Chondrocyte (in vitro differentiated cells): ENCODE measurements at places on chromosomes 12 and 14.

GRCh38 chr12:108214486-108214885 lies 85.4 kb downstream of the WSCD2 start:
- H3K27me3 ChIP-seq: peaks cover 26% of the 10 kb centered on the region
- no peaks in the 10 kb centered on the region for H3K36me3 ChIP-seq
- H3K27ac ChIP-seq: no peak overlapping the region
- H3K4me3 ChIP-seq: no peak overlapping the region

DNA sequence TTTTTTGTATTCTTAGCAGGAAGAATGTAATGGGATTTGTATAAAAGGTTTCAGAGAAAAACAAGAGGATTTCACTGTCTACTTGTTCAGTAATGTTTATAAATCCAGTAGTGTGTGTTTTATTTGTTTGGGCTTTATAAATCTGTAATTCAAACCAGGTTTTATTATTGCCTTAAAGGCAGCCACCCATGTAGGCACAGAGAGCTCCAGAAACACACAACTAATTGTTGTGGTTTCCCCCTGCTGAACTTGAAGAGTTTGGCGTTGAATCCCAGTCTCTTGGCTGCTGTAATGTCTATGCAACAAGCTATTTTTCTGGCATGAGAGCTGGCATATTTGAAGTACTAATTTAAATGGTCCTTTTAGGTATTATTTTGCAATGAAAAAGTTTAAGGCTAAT lies 63.4 kb upstream of the SLCO1C1 start:
- no peak overlapping the region for H3K27ac ChIP-seq
- H3K4me1 ChIP-seq: peaks cover 28% of the 10 kb centered on the region
- no peak for DNase-seq
- no peak overlapping the region for H3K4me3 ChIP-seq
- H3K36me3 ChIP-seq: peaks cover 10% of the 10 kb centered on the region

- DNase-seq: no peak
- no peaks in the 10 kb centered on the region for H3K27me3 ChIP-seq
- no peak overlapping the region for H3K4me3 ChIP-seq
- peaks cover 19% of the 10 kb centered on the region for H3K4me1 ChIP-seq
- no peak overlapping the region for H3K27ac ChIP-seq
- H3K36me3 ChIP-seq: peaks cover 10% of the 10 kb centered on the region
These were observed 32.6 kb downstream of the ETNK1 start for GRCh38 chr12:22657538-22657937.

DNA sequence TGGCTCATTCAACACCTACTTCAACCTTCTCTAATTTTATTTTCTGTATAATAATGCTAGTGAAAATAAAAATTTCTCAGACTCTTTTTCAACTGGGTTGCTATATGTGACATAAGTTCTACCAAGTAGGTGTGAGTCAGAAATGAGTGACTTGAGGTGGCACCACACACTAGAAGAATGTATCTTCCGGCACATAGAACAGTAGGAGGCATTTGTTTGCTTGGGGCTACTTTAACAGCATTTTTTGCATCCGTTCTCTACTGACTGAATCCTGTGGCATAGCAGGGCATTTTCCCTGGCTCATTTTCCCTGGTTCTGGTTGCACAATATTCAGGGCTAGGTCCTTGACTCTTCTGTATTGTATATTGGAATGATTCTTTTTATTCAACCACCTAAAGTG lies 194.0 kb upstream of the SLC16A7 start:
- DNase-seq: no peak
- peaks cover 2% of the 10 kb centered on the region for H3K36me3 ChIP-seq
- peaks cover 7% of the 10 kb centered on the region for H3K4me1 ChIP-seq
- H3K4me3 ChIP-seq: no peak overlapping the region

DNA sequence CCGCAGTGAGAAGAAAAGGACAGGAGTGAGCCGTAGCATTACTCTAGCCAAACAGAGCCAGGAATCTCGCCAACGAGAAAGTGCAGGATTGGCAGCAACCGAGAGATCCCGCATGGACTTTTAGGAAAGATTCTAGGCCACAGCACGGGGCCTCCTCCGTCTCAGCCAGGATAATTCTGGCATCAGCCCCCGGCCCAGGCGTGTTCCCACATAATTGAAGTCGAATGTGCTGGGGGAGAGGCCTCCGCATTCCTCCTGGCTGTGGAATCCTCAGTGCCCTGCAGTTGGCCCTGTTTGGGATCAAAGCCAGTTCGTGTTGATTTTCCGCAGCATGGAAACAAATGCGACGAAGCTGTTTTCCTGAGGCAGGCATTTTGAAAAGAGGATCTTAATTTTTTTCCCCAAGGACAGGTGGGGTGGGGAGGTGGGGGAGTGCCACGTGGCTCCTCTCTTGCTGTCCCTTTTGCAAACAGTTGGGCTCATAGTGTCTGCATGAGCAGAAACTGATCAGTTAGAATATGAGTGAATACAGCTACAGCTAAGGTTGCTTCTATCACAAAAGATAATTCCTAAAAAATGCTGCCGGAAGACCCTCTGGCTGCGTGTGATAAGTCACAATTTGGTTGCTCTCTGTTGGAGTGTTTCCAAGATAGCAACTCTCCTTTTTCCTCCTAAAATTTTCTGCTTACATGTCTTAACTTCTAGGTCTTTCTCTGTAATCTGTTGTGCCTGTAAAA lies 37.3 kb upstream of the ATXN2 start:
- peak overlapping the region; percentile 89 for H3K27ac ChIP-seq
- peak overlapping the region; percentile 47 for H3K4me3 ChIP-seq
- no peaks in the 10 kb centered on the region for H3K27me3 ChIP-seq
- peaks cover 21% of the 10 kb centered on the region for H3K4me1 ChIP-seq
- no peak for DNase-seq

GRCh38 chr14:96077983-96078624 lies 38.9 kb downstream of the C14orf132 start:
- no peaks in the 10 kb centered on the region for H3K27me3 ChIP-seq
- peaks cover 11% of the 10 kb centered on the region for H3K36me3 ChIP-seq
- peak; percentile 59 for DNase-seq
- H3K4me3 ChIP-seq: no peak overlapping the region

GRCh38 chr14:63624701-63625100 lies 17.0 kb downstream of the WDR89 start:
- H3K27ac ChIP-seq: no peak overlapping the region
- H3K4me1 ChIP-seq: no peaks in the 10 kb centered on the region
- H3K36me3 ChIP-seq: peaks cover 4% of the 10 kb centered on the region
- no peak overlapping the region for H3K4me3 ChIP-seq
- H3K27me3 ChIP-seq: no peaks in the 10 kb centered on the region

DNA sequence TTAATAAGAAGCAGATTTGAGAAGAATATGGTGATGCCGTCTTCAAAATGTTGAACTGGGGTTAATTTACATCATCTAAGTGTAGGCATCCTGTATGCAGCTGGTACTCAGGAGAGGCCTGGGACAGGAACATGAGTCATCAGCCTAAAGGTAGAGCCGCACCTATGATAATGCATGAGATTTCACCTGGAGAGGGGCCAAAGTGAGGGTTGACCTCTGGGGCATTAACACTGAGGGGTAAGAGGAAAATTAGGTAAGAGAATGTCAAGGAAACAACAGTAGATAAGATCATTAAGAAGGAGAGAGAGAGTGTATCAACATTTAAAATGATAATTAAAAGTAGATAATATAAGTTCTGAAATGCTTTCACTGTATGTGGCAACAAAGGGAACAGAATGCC lies 20.2 kb upstream of the SSTR1 start:
- H3K4me3 ChIP-seq: no peak overlapping the region
- peaks cover 3% of the 10 kb centered on the region for H3K36me3 ChIP-seq
- H3K27me3 ChIP-seq: peaks cover 32% of the 10 kb centered on the region
- DNase-seq: no peak
- no peak overlapping the region for H3K27ac ChIP-seq
- H3K4me1 ChIP-seq: no peaks in the 10 kb centered on the region

DNA sequence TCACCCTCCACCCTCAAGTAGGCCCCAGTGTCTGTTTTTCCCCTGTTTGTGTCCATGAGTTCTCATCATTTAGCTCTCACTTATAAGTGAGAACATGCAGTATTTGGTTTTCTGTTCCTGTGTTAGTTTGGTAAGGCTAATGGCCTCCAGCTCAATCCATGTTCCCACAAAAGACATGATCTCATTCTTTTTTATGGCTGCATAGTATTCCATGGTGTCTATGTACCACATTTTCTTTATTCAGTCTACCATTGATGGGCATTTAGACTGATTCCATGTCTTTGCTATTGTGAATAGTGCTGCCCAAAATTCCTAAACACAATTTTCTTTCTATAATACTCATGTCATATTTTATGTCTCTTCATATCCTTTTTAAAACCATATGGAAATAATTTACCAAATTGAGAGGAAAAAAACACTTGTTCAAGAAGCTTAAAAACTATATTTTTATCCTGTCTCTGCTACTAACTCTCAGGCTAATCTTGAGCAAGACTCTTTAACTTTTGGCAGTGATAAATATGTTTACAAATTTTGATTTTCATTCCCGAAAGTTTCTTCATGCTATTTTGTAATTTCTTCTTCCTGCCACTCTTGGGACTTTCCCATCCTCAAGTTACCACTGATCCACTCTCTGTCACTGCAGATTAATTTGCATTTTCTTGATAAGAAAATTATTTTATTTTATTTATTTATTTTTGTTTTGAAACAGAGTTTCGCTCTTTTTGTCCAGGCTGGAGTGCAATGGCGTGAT lies 28.0 kb upstream of the OSBPL8 start:
- no peaks in the 10 kb centered on the region for H3K27me3 ChIP-seq
- H3K36me3 ChIP-seq: no peaks in the 10 kb centered on the region
- peaks cover 25% of the 10 kb centered on the region for H3K4me1 ChIP-seq

- H3K4me1 ChIP-seq: peaks cover 2% of the 10 kb centered on the region
- H3K36me3 ChIP-seq: peaks cover 9% of the 10 kb centered on the region
- no peaks in the 10 kb centered on the region for H3K27me3 ChIP-seq
- no peak for DNase-seq
These were observed 41.5 kb downstream of the PACS2 start for GRCh38 chr14:105355850-105356604.

- peaks cover 40% of the 10 kb centered on the region for H3K4me1 ChIP-seq
- H3K4me3 ChIP-seq: no peak overlapping the region
- H3K36me3 ChIP-seq: no peaks in the 10 kb centered on the region
- no peaks in the 10 kb centered on the region for H3K27me3 ChIP-seq
These were observed 48.8 kb downstream of the NINJ2 start for GRCh38 chr12:614411-614970.

DNA sequence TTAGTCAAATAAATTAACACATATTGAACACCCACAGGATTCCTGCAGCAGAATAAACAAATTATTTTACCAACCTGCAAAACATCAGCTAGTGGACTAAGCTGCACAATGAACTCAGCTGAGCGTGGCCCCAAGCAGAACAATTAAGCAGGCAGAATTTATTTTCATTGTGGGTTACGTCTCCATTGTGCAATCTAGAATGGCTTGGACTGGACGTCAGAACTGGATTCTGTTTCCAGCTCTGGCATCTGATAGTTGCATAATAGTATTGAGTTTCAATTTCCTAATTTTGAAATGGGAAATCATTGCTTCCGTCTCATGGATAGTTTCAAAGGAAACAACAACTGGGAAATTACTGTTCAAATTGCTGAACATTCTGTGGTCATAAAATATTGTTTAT lies 35.5 kb upstream of the RERG start:
- no peak overlapping the region for H3K4me3 ChIP-seq
- peaks cover 4% of the 10 kb centered on the region for H3K36me3 ChIP-seq
- H3K27ac ChIP-seq: no peak overlapping the region
- H3K4me1 ChIP-seq: no peaks in the 10 kb centered on the region

GRCh38 chr12:50240792-50241114 lies 42.6 kb downstream of the LIMA1 start:
- peaks cover 3% of the 10 kb centered on the region for H3K36me3 ChIP-seq
- peak overlapping the region; percentile 73 for H3K27ac ChIP-seq
- H3K4me3 ChIP-seq: no peak overlapping the region
- no peak for DNase-seq

DNA sequence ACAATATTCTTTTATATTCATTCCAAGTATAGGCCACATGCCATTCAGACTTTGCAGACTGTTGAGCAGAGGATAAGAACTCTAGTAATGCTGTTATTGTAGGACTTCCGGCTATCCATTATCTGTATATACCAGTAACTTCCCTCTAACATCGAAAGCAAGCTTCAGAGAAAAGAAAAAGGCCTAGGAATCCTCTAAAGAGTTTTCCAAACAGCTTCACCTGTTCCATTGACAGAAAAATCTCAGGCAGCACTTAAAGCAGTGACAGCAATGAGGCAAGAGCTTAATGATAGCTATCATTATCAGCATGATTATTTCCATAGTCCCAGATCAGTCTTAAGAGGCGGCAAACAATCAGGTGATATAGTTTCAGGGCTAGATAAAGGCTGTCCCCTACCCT lies 1.8 kb downstream of the CPNE8 start:
- peaks cover 33% of the 10 kb centered on the region for H3K4me1 ChIP-seq
- H3K36me3 ChIP-seq: no peaks in the 10 kb centered on the region
- H3K4me3 ChIP-seq: peak overlapping the region; percentile 94

DNA sequence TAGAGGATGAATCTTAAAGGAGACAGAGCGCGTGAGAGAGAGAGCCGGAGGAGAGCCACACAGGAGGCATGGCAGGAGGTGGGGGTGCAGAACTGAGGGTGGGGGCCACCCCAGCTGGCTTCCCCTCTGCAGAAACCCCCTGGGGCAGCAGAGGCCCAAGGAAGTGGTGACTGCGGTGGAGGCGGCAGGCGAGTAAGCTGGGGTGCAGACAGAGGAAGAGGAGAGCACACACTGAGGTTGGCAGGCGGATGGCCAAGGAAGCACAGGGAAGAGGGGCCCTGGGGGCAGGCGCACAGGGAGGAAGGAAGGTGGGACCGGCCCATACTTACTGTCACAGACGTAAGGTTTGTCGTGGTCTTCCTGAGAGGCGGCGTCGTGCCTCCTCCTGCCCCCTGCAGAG lies 179.8 kb downstream of the DPF3 start:
- H3K27ac ChIP-seq: no peak overlapping the region
- H3K27me3 ChIP-seq: no peaks in the 10 kb centered on the region
- H3K4me1 ChIP-seq: peaks cover 22% of the 10 kb centered on the region
- no peaks in the 10 kb centered on the region for H3K36me3 ChIP-seq
- no peak overlapping the region for H3K4me3 ChIP-seq

- no peak for DNase-seq
- no peak overlapping the region for H3K27ac ChIP-seq
- peaks cover 3% of the 10 kb centered on the region for H3K27me3 ChIP-seq
- H3K4me1 ChIP-seq: peaks cover 3% of the 10 kb centered on the region
These were observed 282.5 kb upstream of the TMPO start for GRCh38 chr12:98232753-98233390.

DNA sequence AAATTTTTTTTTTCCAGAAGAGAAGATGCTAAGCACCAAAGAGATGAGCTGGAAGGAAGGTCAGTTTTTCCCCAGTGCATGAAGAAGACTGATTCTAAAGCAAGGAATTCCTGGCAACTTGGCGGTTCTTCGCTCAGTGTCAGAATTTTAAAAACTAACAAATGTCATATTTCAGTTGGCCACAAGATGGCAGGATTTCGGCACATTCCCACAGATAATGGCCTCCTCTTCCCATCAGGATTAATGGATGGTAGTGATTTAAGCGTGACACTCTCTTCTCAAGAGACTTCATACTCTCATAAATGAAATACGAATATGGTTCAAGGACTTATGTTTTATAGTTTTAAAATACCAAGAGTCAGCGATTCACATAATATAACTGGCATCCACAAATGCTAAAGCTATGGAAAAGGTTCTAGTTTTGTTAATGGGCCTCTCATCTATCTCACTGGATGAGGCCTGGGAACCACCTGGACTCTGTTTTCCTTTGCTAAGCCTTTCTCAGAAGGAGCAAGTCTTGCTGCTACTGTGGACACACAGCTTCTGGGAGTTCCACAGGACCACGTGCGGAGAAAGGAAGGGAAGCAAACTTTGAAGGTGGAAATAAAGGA lies 46.1 kb upstream of the PTPRO start:
- DNase-seq: no peak
- H3K27me3 ChIP-seq: no peaks in the 10 kb centered on the region
- H3K4me3 ChIP-seq: no peak overlapping the region
- peaks cover 29% of the 10 kb centered on the region for H3K4me1 ChIP-seq
- H3K36me3 ChIP-seq: no peaks in the 10 kb centered on the region
- no peak overlapping the region for H3K27ac ChIP-seq
